ENCODE measurements at places on chromosomes 2 and 18. TPM values are rescaled to one million over a fixed set of nuclear protein-coding genes. Genes with fewer than 3 reads are reported as not detected.

The LYG2 gene
- total RNA-seq, result not detected

DNA sequence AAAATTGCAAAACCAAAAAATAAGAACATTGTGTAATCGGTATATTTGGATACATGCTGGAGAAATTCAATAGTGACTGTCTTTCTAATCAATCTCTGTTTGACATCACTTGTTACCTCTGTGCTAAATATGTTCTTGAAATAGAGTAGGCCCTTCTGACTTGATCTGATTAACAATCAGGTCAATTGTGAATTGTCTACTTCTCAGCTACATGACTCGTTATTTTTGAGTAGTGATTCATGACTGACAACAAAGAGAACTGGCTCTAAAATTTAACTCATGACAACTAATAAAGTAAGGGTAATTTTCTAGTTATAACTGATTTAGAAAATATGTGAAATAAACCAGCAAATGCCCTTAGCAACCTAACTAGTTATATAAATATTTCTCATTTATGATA lies 312.1 kb downstream of the TMX3 start:
- DNase-seq, result no peak

GRCh38 chr18:2091937-2092336 lies 479.4 kb downstream of the METTL4 start:
- DNase-seq, result no peak

DNA sequence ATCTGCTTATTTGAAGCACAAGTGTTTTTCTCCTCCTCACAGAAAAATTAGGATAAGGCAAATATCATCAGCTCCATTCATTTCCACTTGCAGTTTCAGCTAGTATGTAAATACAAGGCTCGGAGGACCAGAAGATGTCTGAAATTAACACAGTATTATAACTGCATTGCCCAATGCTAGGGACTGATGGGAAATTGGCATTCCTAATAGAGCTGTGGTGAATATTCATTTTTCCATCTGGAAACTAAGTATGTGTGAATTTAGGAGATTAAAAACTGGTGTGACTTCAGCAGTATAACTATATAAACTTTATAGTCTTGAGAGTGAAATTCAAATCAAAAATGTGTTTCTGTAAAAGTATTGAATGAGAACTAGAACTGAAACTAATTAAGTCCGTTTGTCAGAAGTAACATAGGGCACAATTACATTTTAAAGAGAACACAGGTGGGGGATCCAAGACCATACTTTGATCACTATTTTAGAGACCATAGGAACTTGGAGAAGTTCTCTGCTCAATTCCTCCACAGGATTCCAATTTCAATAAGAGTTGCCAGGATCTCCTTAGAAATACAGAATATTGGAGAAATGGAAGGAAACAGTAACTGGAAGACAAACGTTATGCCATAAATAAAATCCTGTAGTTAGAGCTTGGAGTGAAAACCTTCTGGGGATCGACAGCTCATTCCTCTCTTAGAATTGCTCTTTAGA lies 12.1 kb upstream of the ITGA6 start:
- DNase-seq, result no peak

DNA sequence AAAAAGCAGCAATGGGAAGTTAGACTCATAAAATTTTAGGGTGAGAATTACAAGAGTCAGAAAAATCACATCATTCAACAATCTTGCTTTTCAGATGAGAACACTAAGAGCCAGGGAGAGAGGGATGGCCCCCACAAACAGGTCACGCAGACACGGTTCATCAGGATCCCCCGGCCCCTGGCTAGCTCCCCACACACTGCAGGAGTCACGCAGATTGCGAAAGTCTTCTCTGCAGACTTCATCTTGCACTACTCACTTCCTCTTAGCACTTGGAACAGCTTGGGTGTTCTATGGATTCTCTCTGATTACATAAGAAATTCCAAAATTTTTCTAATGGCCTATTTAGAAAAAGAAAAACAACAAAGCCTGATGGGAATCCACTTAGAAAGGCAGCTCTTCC lies 21.6 kb upstream of the SULT1C2 start:
- DNase-seq, result no peak

GRCh38 chr2:71516253-71516888 lies 63.0 kb downstream of the DYSF start:
- no peak for DNase-seq

DNA sequence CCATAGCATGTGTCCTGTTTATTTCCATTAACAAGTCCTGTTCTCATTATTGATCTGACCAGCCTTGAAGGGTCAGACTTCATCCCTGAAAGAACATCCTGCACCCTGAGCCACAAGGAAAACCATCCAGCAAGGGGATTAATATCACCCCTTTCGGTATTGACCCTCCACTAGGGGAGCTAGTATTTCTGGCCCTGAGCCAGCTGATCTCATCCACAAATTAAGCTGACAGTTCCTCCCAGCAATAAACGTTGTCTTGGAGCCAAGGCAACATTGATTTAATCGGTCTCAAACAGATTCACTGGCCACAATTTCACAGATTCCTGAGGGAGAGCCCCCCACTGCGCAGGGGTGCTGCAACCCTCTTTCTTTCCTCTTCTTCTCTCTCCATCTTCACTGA lies 353.1 kb upstream of the FANCL start:
- peak; percentile 1 for DNase-seq

DNA sequence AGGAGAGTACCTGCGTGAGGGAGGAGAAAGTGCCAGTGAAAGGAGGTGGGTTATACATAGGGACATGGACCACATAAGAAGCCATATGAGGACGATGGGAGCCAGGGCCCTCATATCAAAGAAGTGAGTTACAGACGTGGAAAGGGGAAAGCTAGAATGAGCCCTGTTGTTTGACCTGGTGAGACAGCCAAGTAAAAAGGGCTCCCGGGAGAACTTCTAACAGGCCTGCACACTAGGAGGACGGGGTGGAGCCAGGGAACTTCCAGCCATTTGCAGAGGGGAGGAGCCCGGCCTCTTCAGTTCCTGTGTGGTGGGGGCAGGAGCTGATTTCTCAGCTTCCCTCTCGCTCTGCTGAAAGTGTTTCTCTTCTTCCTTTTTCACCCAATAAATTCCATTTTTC lies 84.1 kb upstream of the SLC66A3 start:
- no peak for DNase-seq
